Natural killer cell (primary cell): ENCODE measurements at places on chromosomes 3 and 15. TPM values are rescaled to one million over a fixed set of nuclear protein-coding genes. Genes with fewer than 3 reads are reported as not detected.
A peak's percentile ranks its signal among the peaks of the same experiment; 100 is the strongest.

DNA sequence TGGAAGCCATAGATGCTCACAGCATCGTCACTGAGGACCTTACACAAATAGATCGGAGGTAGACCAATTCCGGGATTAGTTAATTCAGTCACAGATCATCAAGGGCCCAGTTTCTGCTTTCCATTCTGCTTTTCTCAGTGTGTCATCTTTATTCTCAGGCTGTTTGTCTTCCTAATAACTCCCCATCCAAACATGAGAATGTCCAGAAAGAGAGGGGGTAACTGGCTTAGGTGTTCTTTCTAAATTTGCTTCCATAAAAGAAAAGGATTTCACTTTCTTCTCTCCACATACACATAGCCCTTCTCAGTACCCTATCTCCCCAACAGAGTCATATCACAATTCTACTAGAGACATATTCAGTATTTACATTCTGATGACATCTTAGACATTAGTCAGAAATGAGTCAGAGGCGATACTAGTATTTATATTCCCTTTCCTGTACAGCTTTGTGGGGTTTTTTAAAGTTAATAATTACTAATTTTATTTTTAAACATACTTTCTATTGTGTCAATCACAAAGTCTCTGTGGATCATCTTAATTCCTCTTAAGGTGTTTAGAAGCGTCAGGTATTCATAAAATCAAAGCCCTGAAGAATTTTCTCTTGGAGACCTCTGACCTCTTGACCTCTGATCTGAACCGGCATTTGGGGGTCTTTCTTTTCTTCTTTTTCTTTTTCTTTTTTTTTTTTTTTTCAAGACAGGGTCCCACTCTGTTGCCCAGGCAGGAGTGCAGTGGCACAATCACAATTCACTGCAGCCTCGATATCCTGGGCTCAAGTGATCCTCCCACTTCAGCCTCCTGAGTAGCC lies 24.3 kb upstream of the IL12A start:
- H3K36me3 ChIP-seq, result no peaks in the 10 kb centered on the region
- H3K4me1 ChIP-seq, result no peaks in the 10 kb centered on the region
- H3K27ac ChIP-seq, result no peak overlapping the region
- DNase-seq, result no peak
- no peaks in the 10 kb centered on the region for H3K27me3 ChIP-seq

Gene UQCC5
- total RNA-seq, result 7.3 TPM

Gene PAK6
- total RNA-seq, result 7.9 TPM

GRCh38 chr3:116103868-116104530 lies 341.3 kb downstream of the LSAMP start:
- DNase-seq, result no peak
- no peaks in the 10 kb centered on the region for H3K4me1 ChIP-seq
- no peak overlapping the region for H3K27ac ChIP-seq
- H3K27me3 ChIP-seq, result no peaks in the 10 kb centered on the region
- H3K36me3 ChIP-seq, result no peaks in the 10 kb centered on the region
- no peak overlapping the region for H3K4me3 ChIP-seq

Gene NAALADL2
- total RNA-seq, result not detected

GRCh38 chr3:13123013-13123654 lies 49.9 kb upstream of the IQSEC1 start:
- no peak for DNase-seq
- H3K27ac ChIP-seq, result no peak overlapping the region
- H3K4me1 ChIP-seq, result no peaks in the 10 kb centered on the region
- no peak overlapping the region for H3K4me3 ChIP-seq

- no peak overlapping the region for H3K27ac ChIP-seq
- no peaks in the 10 kb centered on the region for H3K36me3 ChIP-seq
- peaks cover 2% of the 10 kb centered on the region for H3K4me1 ChIP-seq
These were observed 82.5 kb downstream of the CHST2 start for GRCh38 chr3:143201870-143202752.

- H3K27ac ChIP-seq, result no peak overlapping the region
- H3K4me1 ChIP-seq, result no peaks in the 10 kb centered on the region
These were observed 215.4 kb downstream of the SSR3 start for GRCh38 chr3:156339491-156339890.

GRCh38 chr3:156664831-156665178 lies 9.6 kb upstream of the TIPARP start:
- no peak for DNase-seq
- no peaks in the 10 kb centered on the region for H3K36me3 ChIP-seq
- no peak overlapping the region for H3K4me3 ChIP-seq

DNA sequence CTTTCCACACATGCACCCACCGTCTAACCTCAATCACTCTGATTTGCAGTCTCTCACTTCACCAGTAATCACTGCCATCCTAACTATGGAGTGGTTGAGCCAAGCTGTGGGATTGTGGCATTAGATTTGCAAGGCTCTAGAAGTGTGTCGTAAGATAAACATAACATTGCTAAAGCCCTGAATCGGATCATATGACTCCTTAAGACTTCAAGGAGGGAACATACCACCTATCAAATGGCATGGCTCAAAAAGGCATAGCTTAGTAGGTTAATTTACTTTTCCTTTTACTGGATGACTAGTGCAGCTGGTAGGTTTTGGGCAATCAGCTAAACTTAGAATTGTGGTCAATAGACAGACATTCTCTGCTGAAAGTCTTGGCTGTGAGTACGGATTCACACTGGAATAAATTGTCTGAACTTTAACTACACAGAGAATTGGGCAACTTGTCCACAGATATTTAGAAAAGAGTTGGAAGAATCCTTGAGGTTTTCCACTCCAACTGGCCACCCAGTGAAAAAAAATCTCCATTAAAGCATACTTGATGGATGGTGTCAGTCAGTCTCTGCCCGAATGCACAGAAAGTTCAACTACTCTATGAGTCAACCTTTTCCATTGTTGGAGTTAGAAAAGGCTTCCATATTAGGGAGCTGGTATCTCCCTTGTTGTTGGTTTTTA lies 476.7 kb upstream of the CBLB start:
- H3K4me1 ChIP-seq, result no peaks in the 10 kb centered on the region
- H3K27ac ChIP-seq, result no peak overlapping the region
- H3K36me3 ChIP-seq, result no peaks in the 10 kb centered on the region
- no peak for DNase-seq

- no peak for DNase-seq
- H3K27ac ChIP-seq, result no peak overlapping the region
- H3K27me3 ChIP-seq, result no peaks in the 10 kb centered on the region
- H3K4me1 ChIP-seq, result no peaks in the 10 kb centered on the region
- no peak overlapping the region for H3K4me3 ChIP-seq
These were observed 1052.8 kb downstream of the NAALADL2 start for GRCh38 chr3:175911937-175912336.

DNA sequence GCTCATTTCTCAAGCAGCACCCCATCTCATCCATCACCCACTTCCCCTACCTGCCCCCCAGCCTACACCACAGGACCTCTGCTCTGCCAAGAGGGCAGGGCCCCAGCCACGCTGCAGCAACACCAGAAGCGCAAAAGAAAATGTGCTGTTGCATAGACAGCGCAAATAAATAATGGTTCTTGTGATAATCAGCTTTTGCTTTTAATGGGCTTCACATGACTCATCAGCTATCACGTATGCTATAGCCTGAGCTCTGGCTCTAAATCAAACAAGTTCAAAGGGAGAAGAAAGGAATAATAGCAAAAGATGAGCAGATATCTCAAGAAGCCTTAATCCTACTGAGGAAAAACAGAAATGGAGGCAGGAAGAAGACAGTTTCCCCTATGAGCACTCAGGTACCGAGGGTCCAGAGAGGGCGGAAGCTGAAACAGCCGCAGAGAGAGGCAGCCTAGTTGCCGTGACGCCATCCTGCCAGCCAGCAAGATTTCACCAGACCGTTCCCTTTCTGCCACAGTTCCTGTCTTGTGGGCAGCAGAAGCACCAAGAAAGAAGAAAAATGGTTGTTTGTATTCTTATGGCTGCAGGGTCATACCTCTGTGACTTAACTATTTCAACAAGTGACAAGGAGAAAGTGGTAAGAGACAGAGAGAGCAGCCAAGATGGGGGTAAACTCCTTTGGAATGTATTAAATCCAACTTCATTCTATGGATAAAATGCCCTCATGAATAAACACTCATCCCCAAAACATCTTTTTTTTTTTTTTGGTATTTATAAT lies 22.0 kb downstream of the RAB27A start:
- peak; percentile 68 for DNase-seq
- peaks cover 50% of the 10 kb centered on the region for H3K4me1 ChIP-seq
- peaks cover 4% of the 10 kb centered on the region for H3K36me3 ChIP-seq
- peak overlapping the region; percentile 88 for H3K27ac ChIP-seq
- H3K4me3 ChIP-seq, result peak overlapping the region; percentile 6
- no peaks in the 10 kb centered on the region for H3K27me3 ChIP-seq

DNA sequence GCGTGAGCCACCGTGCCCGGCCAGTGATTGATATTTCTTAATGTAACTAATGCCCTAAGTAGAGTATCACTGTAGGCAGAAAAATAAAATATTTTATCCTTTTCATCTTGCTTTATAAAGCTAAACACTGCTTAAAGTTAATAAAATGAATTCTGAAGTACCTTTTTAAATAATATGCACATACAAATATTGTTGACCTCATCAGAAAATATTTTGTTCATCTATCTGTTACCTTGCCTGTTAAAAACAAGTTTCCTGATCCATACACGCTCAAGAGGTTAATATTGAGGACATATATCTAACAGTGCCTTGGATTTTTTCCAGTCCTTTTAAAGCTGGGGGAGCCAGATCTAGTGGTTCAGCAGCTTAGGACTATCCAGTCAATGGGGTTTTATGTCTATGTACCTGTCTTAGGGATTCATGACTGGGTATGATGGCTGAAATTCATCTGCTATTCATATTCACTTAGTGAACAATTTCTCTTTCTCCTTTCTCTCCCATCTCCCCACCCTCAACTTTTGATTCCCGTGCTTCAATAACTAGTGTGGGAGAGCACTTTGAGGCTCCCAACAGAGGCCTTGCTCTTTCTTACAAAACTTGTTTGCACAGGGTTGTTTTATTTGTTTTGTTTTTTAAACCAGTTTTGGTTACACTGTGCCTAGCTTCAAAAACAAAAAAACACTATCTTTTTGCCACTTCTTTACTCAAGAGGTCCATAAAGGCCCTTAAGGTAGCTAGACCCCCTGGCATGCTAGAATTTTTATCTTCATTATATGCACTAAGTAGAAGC lies 7.0 kb downstream of the SLC25A36 start:
- DNase-seq, result no peak
- H3K27me3 ChIP-seq, result no peaks in the 10 kb centered on the region
- H3K4me3 ChIP-seq, result no peak overlapping the region
- H3K36me3 ChIP-seq, result no peaks in the 10 kb centered on the region

Gene SUSD5
- total RNA-seq, result not detected

DNA sequence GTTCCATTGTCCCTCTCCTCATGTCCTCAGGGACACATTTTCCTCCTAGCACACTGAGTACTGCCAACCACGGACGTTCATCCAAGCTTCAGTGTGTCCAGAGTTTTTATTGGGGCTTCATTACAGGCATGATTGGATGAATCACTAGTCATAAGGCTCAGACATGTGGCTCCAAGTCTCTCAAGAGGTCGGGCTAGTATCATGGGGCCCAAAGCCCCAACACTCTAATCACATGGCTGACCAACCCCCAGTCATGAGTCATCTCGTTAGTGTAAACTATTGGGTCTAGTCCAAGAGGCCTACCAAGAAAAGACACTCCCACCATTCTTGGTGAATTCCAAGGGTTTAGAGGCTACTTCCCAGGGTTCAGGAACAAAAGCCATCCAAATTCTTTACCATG lies 4.4 kb downstream of the TERC start:
- H3K4me1 ChIP-seq, result peaks cover 14% of the 10 kb centered on the region
- DNase-seq, result no peak
- H3K27ac ChIP-seq, result no peak overlapping the region
- H3K27me3 ChIP-seq, result no peaks in the 10 kb centered on the region

DNA sequence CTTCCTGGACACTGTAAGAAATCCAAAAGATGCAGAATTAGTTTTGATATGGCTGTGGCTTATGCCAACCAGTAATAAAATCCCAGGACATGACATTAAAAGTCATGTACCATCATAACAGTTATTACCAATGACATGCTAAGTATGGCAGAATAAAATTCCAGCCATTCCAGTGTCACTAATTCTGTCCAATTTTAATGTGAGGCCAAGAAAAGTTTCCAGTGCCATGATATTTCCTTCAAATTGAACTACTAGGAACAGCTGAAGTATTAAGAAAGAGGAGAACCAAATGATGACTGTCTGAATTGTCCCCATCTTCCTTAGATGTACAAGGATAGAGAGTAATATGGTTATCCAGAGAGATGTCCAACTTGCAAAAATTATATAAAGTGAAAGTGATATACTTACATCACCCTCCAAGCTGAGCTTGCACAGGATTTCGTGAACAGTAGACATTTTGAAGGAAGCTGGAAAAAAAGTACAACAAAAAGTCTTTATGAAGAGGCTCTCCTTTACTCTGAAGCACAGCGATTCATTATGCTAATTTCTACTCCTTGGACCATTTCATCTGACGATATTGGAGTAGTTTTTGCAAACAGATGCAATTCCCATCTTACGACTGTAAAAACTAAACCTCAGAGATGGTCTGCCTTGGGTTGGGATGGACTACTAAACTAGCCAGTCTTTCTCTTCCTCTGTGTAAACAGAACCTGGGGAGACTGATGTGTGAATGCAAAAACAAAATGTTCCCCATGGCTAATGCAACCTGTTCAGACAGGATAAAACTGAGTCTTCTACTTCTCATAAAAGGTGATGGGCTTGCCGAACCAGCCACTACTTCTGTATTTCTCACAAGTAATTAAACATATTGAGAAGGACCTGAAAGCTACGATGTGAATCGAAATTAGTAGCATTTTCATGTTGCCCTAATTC lies 11.9 kb downstream of the ANXA2 start:
- no peak overlapping the region for H3K4me3 ChIP-seq
- H3K27me3 ChIP-seq, result no peaks in the 10 kb centered on the region
- H3K36me3 ChIP-seq, result peaks cover 16% of the 10 kb centered on the region
- H3K4me1 ChIP-seq, result peaks cover 16% of the 10 kb centered on the region
- H3K27ac ChIP-seq, result no peak overlapping the region
- no peak for DNase-seq

DNA sequence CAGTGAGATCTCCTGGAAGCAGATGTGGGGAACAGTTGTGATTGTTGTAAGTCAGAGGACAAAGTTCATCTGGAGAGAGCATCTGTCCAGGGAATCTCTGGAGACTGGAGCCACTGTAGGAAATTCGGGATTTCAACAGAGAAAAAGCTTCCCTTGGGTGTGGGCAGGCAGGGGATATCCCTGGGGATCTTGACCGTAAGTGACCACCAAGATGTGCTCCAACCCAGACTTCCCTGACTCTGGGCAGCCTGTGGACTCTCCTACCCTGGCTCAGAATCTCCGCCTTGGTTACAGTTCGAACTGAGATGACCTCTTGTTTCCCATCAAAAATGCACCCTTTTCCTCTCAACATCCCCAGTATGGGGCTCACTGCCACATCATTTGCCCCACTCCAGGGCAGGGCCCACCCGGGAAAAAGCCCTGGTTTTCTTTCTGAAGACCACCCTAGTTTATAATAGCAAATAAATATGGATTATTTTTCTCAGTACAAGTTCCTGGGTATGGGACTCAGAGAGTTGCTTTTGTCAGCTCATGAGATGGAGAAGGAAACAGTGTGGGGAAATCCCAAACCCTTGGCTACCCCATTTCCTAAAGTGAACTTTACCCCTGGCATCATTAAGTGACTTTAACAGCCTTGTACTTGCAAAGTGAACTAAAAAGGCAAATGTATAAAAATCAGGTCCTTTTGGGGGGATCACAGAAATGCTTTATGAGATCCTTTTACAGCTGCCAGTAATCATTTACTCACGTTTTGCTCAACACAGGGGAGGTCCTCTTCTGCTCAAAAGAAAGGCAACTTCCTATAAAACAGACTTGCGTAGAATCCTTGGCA lies 89.9 kb downstream of the CCNL1 start:
- H3K36me3 ChIP-seq, result no peaks in the 10 kb centered on the region
- H3K27ac ChIP-seq, result no peak overlapping the region
- no peak for DNase-seq
- H3K27me3 ChIP-seq, result no peaks in the 10 kb centered on the region
- H3K4me3 ChIP-seq, result no peak overlapping the region
